ENCODE measurements at places on chromosomes 4 and X. TPM values are rescaled to one million over a fixed set of nuclear protein-coding genes. Genes with fewer than 3 reads are reported as not detected.

PTPN13 gene
- 133 TPM for total RNA-seq

GYPE gene
- total RNA-seq: 0.85 TPM

HAND2 gene
- 0.49 TPM for total RNA-seq

OSTC gene
- 320 TPM for total RNA-seq

MAGEA4 gene
- total RNA-seq: not detected

Data from hair follicle dermal papilla cell (primary cell).